Adrenal gland (tissue), 19 donors: ENCODE measurements at places on chromosomes 5 and 9. TPM values are rescaled to one million over a fixed set of nuclear protein-coding genes. Genes with fewer than 3 reads are reported as not detected.

Gene SPATA6L
- 1.2 TPM for total RNA-seq

DNA sequence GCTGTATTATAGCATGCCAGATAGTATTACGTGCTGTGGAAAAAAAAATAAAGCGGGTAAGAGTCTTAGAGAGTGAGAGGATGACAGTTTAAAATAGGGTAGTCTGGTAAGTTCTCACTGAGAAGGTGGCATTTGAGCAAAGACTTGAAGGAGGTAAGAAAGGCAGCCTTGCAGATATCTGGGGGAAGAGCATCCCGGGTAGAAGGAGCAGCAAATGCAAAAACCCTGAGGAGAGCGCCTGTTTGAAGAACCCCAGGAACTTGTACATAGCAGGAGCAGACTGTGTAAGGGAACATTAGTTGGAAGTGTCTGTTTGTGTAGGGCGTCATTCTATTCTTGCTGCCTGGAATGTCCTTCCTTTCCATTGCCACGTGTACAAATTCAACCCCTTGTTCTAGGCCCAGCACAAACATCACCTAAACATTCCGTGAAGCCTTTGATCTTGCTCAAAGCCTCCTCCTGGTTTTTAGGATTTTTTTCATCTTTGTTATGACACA lies 2.6 kb downstream of the AP3S1 start:
- H3K27ac ChIP-seq = no peak overlapping the region
- no peaks in the 10 kb centered on the region for H3K36me3 ChIP-seq
- no peak for DNase-seq
- peaks cover 33% of the 10 kb centered on the region for H3K4me1 ChIP-seq

DNA sequence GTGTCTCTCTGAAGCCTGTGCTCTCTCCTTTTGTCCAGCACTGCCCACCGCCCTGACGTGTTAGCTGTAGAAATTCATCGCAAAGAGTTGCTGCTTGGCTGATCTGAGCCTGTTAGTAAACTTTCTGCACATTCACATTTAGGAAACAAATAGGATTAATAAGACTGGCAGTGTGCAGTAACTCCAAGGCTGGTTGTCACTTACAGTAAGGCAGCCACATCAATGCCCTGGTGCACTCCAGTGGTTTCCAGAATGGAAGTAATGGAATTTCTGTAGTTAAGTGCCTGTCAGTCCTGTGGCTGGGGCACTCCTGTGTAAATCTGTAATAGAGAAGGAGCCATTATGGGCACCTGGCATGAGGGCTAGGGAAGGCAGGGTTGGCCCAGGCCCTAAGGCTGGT lies 70.6 kb downstream of the DOCK2 start:
- no peaks in the 10 kb centered on the region for H3K36me3 ChIP-seq
- peak overlapping the region; percentile 69 for H3K27ac ChIP-seq
- DNase-seq = no peak
- H3K4me1 ChIP-seq = peaks cover 6% of the 10 kb centered on the region
- no peaks in the 10 kb centered on the region for H3K27me3 ChIP-seq

DNA sequence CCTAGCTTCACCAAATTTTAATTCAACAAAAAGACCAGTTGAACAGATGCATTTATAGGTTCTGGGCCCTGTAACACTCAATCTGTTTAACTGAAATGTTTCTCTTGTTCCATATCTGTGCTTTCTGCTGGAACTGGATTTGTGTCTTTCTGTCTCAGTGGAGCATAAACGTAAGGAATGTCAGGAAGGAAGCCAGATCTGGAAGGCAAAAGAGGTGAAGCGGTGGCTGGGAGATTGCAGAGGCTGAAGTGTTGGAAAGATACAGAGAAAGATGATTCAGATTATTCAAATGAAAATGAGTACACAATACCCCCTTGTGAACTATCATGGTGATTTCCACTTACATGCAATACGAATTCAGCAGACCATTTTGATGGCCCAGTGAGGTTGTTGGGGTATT lies 406.8 kb downstream of the BRINP1 start:
- DNase-seq = no peak
- H3K36me3 ChIP-seq = no peaks in the 10 kb centered on the region
- H3K27me3 ChIP-seq = no peaks in the 10 kb centered on the region
- H3K27ac ChIP-seq = no peak overlapping the region
